Activated naive CD8-positive, alpha-beta T cell treated with anti-CD3 and anti-CD28 coated beads, Interleukin-2, amount 10 ng/mL, durations not matched to agents 7 days and 5 days (primary cell): ENCODE measurements at places on chromosomes 2 and 18.
A peak's percentile ranks its signal among the peaks of the same experiment; 100 is the strongest.

GRCh38 chr2:110834134-110834827, 101.9 kb downstream of the ACOXL start:
- DNase-seq = no peak

DNA sequence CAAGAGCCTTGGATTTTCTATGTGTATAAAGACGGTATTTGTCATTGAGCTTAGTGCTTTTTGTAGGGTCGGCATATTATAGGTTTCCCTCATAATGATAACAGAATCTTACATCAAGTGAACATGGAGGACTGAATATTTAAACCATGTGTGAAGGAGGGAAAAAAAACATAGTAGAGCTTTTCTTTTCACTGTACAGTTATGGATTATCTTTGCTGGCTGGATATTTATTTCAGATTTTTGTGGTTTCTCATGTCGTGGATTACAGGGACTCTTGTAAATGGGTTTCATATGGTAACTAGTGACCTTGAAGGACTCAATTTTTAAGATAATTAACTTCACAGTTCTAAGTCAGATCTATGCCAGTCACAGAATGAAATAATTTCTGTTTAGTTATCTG, 330.2 kb upstream of the NRP2 start:
- DNase-seq = no peak

DNA sequence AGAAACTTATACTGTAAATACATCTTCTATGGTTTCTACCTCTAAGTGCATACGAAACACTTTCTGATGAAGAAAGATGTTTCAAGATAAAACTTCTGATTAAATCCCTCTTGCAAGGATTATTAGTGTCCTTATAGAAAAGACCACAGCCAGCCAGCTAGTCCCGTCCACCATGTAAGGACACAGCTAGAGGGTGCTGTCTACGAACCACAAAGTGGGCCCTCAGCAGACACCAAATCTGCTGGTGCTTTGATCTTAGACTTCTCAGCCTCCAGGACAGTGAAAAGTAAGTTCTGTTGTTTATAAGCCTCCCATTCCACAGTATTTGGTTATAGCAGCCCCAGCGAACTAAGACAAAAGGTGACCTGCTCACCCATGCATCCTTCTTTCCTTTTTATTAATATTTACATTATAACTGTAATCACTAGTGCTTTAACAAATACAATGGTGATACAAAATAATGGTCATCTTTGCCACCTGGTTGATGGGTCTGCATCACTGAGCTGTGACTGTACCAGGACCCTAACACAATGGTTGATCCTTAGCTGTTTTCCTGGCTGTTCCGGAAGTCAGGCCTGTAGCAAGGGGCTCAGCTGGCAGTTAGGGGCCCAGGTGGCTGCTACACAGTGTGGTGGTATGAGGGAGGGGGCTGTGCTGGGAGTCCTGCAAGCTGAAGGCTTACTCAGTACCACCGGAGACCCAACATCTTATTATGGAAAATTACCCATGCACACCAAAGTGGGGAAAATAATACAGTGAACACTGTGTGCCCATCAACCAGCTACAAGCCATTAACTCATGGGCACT, 108.5 kb upstream of the SMAD7 start:
- DNase-seq = no peak

DNA sequence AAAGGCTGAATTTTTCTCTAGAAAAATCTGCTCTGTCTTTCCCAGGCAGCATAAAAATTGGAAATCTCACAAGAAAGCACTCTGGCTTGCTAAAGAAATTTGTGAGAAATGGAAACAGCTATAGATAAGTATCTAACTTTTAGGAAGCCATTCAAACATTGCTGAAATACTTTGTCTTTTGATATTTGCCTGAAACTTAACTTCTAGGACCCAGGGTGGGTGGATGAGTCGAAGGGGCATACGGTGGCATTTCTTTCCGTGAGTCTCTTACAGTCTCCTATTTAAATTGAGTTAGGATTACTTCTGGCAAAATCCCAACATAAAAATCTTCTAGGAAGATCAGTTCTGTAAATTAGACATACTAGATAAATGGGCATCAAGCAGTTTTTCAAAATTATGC, 532 bp upstream of the COL3A1 start:
- DNase-seq = no peak

- DNase-seq = no peak
These were observed 24.4 kb downstream of the CAPN14 start for GRCh38 chr2:31192851-31193392.

GRCh38 chr18:69557282-69557681, 156.6 kb downstream of the DOK6 start:
- no peak for DNase-seq

DNA sequence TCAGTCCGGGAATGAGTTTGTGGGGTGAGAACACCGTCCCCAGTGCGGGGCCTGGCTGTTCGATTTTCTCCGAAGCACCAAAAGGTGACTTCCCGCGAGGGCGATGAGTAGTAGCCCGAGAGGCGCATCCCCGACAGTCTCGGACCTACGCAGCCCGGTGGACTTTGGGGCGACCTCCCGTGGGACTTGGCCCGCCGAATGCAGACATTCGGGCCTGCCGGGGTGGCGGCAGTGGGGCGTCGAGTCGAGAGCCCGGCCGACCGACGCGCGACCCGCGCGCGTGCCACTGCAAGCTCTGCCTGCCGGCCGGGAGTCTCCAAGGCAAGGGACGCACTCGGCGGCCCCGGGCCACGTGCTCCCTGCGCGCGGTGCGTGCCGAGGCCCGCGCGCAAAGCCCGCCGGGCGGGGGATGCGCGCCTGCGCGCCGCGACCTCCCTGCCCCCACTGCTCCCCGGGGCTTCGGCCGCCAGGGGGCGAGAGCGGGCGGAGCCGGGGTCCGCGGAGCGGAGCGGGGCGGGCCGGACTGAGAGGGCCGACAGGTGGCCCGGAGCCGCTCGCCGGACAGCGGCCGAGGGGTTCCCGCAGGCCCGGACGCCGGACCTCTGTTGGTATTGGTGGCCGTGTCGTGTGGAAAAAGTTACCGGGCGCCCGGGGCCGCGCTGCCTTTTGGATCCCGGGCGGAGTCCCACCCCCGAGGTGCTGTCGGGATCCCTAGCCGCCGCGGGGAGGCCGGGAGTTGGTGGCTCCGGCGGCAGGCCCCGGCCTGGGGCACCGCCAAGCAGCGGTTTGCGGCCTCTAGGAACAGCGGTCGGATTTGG, 1.9 kb downstream of the PTMA start:
- DNase-seq = peak; percentile 99

- no peak for DNase-seq
These were observed 173.7 kb downstream of the ACKR3 start for GRCh38 chr2:236743039-236743920.

- no peak for DNase-seq
These were observed 244.7 kb downstream of the HRH4 start for GRCh38 chr18:24704946-24705630.

DNA sequence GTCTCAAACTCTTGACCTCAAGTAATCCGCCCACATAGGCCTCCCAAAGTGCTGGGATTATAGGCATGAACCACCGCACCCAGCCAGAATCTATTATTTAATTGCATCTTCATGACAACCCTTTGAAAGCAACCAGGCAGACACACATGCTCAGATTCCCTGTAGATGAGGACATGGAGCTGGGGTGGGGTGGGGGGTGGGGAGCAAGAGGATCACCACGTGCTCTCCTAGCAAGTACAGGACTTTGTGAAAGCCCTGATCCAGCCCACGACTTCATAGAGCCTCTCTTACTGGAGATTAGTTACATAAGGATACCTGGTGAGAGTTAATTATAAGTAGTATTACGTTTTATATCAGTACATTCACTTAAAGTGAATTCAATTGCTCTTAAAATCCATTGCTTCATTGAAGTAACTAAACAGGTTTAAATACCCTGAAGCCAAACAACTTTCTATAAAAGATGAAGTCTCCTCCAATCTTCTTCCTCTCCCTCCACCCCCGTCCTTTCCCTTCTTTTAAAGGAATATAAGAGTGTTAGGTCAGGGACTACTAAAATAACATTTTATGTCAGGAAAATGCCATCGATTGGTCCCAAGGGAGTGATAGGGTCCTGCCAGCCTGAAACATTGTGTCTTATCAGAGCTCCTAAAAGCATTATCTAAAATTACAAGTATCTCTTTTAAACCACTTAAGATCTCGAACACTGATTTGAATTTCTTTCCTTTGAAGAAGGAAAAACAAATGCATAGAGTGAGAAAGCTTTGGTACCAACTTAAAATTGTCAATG, 123.9 kb downstream of the EPHA4 start:
- no peak for DNase-seq

DNA sequence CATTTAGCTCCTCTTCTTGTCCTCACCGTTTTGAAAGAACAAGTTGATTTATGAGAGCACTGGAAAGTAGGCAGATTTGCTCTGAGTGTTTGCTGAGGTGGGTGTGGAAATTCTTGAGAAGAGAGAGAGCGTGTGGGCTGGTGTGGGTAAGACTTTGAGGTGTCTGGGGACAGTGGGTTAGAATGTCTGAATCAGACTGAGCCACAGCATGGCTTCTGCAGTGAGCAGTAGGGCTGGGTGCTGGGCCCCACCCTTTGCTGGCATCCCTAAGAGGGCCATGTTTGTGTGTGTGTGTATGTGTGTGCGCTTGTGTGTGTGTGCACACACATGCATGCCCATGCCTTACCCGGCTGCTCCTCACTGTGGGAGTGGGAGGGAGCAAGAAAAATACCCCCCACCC, 63.7 kb downstream of the COPS8 start:
- DNase-seq = no peak

DNA sequence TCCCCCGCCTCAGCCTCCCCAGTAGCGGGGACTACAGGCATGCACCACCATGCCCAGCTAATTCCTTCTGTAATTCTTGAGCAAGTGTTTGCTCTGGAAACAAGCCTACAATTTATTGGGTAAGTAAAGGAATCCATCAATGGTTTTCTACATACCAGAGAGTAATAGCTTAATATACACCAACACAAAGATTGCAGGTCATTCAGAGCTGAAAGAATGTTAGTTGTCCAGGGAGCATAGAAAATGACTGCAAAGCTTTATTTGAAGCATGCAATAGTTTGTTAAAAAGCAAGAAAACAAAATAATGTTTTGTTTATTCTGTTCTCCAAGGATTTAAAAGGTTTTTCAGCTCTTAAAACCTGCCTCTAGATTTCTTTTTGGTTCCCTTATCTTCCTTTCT, 5.6 kb downstream of the IDH1 start:
- no peak for DNase-seq

- DNase-seq = no peak
These were observed 40.8 kb upstream of the SCLY start for GRCh38 chr2:238019962-238020361.

DNA sequence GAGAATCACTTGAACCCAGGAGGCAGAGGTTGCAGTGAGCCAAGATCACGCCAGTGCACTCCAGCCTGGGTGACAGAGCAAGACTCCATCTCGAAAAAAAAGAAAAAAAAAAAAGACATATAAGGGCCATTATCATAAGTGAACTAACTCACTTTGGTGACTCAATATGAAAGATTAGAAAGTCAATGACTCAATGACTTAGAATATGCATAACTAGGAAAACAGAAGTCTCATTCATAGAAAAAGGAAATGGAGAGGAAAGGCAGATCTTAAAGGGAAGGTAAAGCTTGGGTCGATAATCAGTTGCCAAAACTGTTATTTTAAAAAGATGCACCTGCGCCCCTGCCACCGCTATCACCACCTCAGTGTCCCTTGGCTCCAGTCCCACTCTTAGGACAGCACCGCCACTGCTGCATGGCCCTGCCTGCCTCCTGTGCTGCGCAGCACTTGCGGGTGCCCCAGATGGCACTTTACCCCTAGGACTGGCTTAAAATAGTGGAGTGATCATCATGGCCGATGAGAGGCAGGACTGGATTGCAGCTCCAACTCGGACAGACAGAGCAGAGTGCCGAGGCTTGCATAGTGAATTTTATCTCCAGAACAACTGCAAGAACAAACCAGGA, 54.7 kb downstream of the INO80D start:
- no peak for DNase-seq

DNA sequence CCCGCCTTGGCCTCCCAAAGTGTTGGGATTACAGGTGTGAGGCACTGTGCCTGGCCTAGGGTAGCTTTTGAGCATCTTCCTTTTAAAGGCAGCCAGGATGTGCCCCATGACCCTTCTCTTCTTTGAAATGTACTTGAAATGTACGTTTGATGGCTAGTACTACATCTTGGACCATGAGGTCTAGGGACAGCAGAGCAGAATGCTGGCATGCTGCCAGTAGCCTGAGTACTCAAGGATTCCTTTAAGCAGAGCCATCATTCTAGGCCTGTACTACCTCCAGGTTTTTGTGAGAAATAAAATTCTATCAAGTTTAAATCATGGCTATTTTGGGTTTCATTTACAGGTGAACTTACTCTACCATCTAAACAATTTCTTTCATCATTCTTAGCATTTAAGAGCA, 2.9 kb upstream of the EML6 start:
- DNase-seq = no peak

GRCh38 chr2:212073360-212073759, 465.2 kb downstream of the ERBB4 start:
- no peak for DNase-seq

GRCh38 chr2:207512356-207512755, 17.4 kb upstream of the CREB1 start:
- no peak for DNase-seq

- no peak for DNase-seq
These were observed 12.7 kb downstream of the NCK2 start for GRCh38 chr2:105757433-105757832.

DNA sequence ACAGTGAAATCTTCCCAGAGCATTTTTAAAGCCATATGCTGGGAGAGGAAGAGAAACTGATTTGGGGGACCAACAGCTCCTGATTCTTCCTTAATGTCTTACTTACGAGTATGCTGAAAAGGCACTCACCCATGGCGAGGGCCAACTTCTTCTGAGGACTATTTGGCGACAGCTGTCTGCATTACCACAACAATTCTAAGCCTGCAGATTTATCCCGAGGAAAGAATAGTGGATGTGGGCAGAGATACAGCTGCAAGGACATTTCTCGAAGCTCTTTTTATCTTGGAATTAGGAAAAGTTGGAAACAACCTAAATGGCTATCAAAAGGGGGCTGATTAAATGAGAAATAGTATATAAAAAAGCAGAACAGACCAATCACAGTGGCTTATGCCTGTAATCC, 40.3 kb upstream of the FHL2 start:
- DNase-seq = no peak

- DNase-seq = no peak
These were observed 119.6 kb downstream of the MTX2 start for GRCh38 chr2:176388861-176389260.

- DNase-seq = no peak
These were observed 188.3 kb downstream of the FHOD3 start for GRCh38 chr18:36485772-36486171.

GRCh38 chr18:23812546-23813440, 123.5 kb downstream of the LAMA3 start:
- no peak for DNase-seq

- DNase-seq = no peak
These were observed 21.8 kb upstream of the RPIA start for GRCh38 chr2:88669482-88670214.

GRCh38 chr2:130377491-130377890, 21.6 kb downstream of the PTPN18 start:
- no peak for DNase-seq

DNA sequence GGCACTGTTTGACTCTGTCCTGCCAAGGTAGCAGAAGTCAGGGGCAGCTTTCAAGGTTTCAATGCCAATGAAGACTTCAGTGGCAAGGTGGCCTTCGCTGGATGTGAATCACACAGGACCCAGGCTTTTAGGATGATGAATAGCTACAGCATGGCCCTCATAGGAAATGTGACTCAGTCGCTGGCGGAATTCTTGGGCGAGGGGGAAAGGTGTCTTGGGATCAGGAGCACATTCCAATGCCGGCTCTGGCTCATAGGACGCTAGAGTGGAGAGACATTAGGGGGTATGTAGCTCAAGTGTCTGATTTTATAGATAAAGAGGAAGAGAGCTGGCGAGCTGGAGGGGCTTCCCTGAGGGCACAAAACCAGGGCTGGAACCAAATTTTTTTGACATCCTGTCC, 68.6 kb downstream of the SMIM21 start:
- no peak for DNase-seq

- DNase-seq = no peak
These were observed 56.4 kb downstream of the STK25 start for GRCh38 chr2:241451840-241452506.
